ENCODE measurements at places on chromosomes 4 and X.

DNA sequence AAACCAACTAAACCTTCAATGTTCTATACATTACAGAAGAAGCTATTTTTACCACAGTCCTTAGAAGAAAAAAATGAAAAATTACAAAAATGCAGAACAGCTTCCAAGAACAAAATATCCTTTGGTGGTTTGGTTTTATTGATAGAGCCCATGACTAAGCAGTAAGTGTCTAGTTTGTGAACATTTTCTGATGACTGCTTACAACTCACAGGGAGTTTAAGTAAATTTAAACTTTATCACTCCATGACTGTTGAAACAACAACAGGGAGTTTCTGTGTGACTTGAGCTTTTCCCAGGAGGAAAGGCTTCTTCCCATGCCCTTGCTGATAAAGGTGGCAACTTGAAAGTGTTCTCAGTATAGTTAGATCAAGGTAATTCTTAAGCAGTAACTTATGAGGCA is 2.9 kb downstream of the PF4 start:
- DNase-seq = no peak

DNA sequence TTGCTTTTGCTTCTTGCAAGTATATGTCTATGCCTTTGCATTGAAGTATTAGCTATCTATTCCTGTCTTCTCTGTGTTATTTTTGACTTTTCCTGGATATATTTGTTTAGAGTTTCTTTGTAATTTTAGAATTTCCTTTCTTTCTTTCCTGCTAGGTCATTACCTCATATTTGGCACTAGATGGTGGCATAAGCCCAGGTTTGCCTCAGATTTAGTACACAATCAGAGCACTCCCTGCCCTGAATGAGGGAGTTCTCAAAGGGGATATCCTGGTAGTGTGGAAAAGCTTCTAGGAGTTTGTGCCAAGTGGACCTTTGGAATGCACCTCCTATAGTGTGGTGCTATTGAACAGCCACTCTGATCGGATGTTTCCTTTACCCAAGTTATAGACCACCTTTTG is 181.6 kb downstream of the UGT8 start:
- no peak for DNase-seq

GRCh38 chrX:46408553-46409407 is 136.4 kb downstream of the ZNF674 start:
- DNase-seq = no peak

- no peak for DNase-seq
Observed at GRCh38 chr4:139774759-139775487, 109.3 kb downstream of the MGST2 start.

- DNase-seq = no peak
Observed at GRCh38 chrX:68942104-68942503, 113.3 kb downstream of the EFNB1 start.
